ENCODE measurements at places on chromosomes 16 and 17.

DNA sequence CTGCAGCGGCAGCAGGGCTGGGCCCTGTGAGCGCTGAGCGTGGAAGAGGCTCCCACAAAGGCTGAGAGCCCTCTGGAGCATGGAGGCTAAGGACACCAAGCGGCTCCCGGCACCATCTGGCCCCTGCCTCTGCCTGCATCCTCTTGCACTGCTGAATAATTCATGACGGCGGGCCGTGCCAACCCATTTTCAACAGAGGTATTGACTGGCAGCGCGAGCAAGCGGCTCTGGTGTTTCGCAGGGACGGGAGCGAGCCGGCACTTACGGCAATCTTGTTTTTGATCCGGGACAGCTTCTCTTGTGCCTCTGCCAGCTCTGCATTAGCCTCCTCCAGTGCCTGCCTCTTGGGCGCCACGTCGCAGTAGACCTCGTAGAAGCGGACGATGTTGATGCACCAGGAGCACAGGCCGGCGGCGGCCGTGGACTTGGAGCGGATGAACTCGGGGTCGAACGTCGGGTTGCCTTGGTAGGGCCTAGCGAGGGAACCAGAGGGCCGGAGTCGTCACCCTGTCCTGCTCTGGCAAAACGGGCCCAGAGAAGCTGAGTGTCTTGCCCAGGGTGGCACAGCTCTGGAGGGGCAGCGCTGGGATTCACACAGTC lies 80.4 kb downstream of the PGS1 start:
- no peak for DNase-seq

DNA sequence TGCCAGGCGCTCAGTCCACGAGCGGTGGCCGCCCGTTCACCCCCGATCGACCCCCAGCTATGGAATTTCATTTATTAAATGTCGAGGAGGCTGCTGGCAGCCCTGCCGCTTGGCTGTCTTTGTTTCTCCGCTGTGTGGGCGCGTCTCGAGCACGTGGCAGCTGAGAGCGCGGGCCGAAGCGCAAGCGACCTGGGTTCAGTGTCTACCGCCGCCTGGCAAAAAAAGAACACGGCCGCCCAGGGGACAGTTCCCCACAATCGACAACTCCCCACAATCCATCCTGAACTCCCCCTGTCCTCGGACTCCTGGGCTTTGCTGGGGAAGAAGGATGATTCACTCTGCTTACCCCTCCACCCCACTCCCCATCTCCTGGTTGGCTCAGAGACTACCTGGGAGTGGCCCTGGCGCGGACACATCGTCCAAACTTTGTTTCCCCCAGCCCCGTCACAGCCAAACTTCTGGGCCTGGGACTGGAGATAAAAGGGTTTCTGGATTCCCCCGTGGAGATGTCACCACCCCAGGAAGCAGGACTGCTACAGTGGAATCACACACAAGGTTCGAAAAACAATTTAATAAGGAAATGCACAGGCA lies 1.7 kb upstream of the ANKRD13B start:
- DNase-seq, result peak; percentile 65

- DNase-seq, result peak; percentile 73
Measured at GRCh38 chr16:1812732-1813163, 13.9 kb downstream of the HAGH start.

DNA sequence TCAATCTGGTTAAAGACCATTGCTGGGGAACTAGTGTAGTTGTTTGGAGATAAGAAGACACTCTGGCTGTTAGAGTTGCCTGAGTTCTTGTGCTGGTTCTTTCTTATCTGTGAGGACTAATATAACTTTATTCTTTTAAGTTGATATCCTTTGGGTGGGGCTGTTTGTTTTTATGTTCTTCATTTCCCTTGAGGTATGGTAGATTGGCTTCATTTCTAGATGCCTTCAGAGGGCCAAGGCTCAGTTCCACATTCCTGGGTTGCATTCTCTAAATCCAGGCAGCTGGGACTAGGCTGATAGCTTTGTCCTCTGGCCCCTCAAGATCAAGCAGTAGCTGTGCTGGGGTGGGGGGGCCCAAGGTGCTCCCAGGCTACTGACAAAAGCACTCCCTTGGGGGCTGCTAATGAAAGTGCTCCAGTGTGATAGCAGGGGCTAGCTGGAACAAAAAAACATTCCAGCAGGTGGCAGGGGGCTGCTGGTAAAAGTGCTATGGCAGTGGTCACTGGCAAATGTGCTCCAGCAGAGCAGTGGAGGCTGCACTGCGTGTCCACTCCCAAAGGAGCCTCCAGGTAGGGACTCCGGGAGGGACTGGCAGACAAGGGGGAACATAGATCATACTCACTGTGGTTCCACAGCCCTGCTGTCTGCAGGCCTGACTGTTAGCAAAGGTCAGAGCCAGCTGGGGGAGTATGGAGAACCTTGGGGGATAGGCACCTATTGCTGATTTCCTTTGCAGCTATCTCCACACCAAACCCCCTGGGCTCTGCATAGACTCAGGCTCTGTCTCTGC lies 45.9 kb upstream of the KCNJ16 start:
- no peak for DNase-seq
